ENCODE measurements at places on chromosomes 12 and 14.

- no peak for DNase-seq
Measured at GRCh38 chr12:2149091-2149490, 96.3 kb downstream of the CACNA1C start.

DNA sequence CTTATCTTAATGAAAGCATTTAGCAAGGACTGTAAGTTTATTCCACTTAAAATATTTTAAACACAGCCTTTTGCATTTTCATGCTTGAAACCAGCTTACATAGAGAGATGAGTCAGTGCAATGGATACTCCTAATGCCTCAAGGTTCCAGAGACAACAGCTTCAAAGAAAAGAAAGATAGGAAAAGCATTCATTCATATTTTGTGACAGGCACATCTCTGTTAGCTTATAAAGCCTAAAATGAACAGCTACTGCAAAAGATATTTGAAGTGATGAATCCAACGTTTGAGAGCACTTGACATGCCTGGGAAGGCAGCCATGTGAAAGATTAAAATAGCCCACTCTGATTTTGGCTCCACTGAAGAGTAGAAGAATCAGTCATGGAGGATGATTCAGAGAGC, 814.5 kb downstream of the RPS29 start:
- DNase-seq = no peak

- DNase-seq = no peak
Measured at GRCh38 chr12:130557886-130558765, 158.0 kb downstream of the RIMBP2 start.

DNA sequence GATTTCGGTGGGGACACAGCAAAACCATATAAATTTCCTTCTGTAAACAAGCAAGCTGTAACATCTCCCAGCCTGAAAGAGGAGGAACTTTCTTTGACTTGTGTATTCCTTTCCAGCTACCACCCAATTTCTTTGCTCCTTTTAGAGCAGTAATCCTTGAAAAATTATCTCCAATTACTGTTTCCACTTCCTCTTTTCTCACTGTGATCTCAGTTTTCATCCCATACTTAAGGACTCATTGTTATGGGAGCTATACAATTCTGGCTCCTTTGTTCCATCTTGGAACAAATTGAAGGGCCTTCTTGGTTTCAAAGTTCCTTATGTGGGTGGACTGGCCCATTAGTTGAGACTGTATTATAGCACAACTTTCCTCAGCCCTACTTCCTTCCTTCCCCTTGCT, 152.6 kb downstream of the AKAP6 start:
- no peak for DNase-seq

DNA sequence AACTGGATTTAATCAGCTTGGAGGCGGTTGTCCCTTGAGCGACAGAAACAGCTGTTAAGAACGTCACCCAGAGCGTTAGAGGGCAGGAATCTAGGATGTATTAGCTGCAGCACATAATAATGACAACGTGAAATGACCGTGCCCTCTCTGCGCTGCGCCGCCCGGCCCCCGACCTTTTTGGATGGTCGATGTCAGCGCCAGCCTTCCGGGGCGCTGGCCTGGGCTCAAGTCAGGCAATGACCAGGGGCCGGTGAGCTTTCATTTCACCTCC, 427 bp upstream of the TMEM120B start:
- no peak for DNase-seq

DNA sequence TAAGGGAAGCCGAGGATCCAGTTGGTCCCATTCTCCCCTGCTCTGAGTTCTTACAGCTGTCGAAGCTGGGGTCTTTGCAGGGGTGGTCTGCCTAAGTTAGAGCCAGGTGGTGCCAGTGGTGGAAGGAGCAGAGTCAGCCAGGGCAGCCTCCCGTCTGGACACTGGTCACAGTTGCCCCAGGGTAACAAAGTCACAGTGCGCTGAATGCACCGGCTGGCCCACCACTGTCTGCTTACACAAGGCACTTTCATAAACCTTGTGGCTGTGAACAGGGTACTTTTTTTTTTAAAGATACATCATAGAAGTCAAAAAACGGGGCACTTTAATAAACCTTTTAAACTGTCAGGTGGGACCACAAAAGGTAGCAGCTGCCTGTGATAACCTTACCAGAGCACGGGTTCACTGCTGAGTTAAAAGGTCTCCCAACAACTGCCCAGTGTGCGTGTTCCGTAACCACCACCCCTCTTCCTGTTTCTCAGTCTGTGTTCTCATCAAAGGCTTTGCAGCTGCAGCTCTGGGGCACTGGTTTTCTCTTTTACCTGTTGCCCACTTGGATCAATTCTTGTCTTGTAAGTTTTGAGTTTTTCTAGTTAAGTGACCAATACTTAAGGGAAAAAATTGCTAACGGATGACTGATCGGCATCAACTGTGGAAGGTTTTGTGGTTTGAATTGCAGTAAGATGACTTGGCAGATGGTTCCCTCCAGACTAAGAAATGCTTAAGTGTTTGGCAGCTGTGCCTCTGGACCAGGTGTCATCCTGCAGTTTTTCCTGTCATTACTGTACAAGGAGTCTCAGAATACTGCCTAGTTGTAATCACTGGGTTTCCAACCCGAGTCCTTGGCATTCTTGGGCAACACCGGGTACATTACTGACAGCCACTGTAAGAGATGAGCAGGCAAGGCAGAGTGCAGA, 55.9 kb downstream of the DYNC1H1 start:
- no peak for DNase-seq

DNA sequence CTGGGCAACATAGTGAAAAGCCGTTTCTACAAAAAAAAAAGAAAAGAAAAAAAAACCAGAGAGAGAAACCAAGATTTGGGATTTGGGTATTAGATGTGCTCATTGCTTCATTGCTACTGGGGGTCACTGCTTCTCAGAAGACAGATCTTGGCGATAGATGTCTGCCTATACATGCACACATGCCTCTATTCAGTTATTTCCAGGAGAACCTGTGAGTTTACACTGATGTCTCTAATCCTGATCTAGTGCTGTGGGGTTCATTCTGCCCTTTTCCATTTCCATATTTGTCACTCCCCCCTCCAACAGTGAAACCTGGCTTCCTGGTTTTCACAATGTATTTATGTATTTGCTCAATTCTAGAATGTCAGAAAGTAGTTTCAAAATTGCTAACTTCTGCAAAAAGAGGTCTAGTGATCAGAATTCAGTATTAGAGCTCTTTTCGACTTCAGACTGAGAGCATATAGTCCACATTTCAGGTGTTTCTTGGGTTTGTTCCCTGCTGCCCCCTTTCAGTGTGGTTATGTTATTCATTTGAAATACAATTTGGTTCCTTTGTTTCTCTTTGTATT, 111.0 kb downstream of the SLC25A47 start:
- no peak for DNase-seq

GRCh38 chr12:92411687-92412086, 266.0 kb upstream of the BTG1 start:
- DNase-seq = no peak

DNA sequence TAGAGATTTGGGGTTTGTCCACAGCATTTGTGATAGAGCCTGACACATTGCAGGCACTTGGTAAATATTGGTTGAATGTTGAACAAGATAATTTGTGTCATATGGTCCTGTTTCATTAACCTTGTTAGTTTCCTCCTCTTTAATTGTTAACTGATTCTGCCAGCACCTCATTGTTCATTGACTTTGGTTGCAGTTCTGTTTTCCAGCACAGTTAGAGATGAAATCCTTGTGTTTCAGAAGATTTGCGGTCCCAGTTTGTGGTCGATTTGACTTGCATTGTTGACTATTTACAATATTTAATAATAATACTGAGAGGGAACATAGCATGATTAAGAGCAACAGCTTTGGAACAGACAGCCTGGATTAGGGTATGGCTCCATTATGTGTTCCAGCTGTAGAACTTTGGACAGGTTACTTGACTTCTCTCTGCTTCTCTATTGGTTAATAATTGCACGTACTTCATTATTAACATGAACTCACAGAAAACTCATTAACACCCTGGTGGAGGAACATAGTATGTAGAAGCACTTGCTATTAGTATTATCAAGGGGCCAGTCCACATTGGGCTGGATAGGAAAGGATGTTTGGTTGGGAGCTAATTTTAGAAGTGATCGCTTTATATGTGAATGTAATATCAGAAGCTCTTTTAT, 8.7 kb downstream of the DRAM1 start:
- no peak for DNase-seq

Measured in left renal pelvis (tissue), 4 donors.